SK-N-SH (cell line): ENCODE measurements at places on chromosomes 12 and 14.

DNA sequence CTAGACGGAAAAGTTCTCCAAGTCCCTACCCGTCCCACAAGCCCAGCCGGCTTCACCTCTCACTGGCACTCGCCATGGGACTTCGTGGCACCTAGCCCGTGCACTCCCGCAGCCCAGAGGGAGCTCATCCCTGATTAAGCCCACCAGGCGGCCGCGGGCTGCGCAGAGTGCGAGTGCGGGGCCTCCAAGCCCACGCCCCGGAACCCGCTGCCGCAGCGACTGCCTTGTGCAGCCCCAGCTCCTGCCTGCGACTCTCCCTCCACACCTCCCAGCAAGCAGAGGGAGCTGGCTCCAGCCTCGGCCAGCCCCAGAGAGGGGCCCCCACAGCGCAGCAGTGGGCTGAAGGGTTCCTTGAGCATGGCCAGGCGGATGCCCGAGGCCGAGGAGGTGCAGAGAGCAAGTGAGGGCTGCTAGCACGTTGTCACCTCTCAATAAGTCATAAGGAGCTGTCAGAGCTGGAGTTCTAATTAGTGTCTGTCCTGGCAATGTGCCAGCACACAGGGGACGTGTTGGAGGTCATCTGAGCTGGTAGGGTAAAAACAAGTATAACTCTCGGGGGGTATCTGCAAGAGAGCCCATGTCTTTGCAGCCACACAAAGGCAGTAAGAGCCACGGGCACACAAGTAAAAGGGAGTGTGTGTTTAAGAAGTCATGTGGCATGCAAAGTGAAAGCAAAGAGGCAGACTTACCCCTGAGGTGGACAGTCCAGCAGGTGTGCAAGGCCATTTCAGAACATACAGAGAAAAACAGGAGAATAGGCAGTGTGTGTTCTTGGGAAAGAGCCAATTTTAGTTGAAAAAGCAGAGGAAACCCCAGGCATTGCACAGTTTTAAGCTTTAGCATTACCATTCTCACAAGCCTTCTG is 27.1 kb upstream of the TMTC2 start:
- no peak for DNase-seq

- DNase-seq, result no peak
Observed at GRCh38 chr12:72740064-72740463, 467.9 kb downstream of the TRHDE start.

- no peak for DNase-seq
Observed at GRCh38 chr12:107352347-107353081, 259.2 kb upstream of the CRY1 start.

DNA sequence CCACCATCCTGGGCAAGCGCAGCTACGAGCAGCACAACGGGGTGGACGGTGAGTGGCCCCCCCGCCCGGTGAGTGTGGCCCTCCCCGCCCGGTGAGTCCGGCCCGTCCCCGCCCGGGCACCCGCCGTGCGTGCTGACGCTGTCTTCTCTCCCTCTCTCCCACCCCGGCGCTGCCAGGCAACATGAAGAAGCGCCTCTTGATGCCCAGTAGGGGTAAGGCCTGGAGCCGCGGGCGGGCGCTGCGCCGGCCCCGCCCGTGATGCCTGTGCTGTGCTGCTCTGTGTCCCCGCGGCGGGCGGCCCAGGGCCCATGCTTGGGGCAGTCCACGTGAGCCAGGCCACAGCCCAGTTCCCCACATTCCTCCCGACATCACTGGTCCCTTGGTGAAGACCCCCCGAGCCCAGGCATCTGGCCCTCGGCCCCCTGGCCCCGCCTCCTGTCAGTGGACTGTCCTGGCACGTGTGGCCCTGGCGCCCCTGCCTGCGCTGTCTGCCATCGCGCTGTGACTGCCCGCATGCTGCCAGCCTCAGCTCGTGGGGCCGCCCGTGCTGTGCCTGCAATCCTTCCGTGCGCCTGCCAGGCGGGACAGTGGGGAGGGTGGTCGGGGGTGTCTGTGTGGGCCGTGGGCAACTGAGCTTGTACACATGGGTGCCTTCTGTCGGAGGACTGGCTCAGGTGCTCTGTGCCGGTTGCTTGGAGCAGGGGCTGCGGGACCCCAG is 7.9 kb upstream of the CRIP2 start:
- no peak for DNase-seq

- DNase-seq, result no peak
Observed at GRCh38 chr14:65075628-65076325, 26.5 kb downstream of the MAX start.

- DNase-seq, result peak; percentile 88
Observed at GRCh38 chr12:118061011-118061872, at the start of gene WSB2. WSB2 (minus strand) TSS chr12:118061179; CDS start chr12:118061048, 131 bp downstream.

GRCh38 chr12:96112733-96113132 is 77.3 kb upstream of the LTA4H start:
- no peak for DNase-seq

DNA sequence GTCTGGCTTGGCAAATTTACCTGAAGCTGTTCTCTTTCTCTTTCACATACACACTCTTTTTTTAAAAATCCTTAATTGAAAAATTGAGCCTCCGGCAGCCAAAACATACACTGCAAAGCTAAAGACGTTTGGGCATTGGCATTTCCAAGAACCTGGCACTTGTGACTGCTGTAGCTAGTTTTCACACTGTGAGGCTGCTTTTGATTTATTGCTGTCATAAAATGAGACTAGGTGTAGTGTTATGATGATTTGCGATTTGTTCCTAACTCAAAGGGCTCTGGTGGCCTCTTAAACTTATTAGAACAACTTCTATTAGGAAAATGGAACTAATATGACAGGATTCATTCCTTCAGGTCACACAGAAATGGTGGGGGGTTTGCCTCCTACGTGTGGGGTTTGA is 377.1 kb upstream of the FAR2 start:
- DNase-seq, result no peak

DNA sequence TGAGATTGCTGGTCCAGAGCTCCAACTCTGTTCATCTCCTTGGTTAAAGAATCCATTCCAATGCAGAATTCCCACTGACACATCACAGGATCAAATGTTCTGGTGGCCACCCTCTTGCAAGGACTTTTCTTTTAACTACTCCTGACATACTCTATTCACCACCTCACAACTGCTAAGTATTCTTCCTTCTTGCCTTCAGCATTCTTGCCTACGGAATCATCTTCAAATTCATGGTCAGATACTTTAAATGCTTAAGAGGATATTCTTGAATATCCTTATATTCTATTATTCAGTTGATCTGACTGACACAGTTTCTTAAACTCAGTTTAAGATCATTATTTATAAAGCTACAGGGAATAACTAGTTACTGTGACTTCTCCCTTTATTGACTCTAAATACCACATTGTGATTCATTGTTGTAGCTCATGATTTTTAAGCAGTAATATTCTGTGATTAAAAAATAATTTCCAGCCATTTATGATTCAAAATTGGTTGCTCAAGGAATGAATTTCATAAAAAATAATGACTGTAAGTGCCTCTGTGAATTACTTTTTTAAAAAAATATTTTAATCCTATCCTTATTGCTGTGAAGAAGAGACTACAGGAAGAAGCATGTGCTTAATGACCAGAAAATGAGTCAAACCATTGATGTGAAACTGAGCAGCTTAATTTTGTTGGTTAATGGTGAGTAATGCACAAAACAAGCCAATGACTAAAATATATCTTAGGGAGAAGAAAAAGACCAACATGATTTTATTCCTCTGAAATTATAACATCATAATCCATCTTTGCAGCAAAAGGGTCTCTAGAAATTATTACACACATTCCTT is 207.1 kb downstream of the PIK3C2G start:
- no peak for DNase-seq

DNA sequence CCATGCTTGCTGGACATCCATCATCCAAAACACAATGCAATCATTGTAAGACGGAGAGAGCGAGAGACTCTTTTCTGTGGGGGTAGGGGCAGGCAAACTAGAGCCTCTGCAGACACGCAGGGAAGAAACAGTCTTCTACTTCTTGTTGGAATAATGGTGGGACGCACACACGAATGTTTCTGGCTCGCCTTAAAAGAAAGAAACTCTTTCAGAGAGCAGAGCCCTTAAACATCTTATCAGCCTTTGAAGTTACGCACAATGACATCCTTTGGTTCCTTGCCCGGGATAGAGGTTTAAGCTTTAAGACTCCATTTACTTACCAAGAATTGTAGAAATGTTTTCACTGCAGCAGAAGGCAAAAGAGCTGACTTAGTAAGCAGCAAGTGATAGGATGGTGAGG is 133.8 kb upstream of the FOXN3 start:
- no peak for DNase-seq

DNA sequence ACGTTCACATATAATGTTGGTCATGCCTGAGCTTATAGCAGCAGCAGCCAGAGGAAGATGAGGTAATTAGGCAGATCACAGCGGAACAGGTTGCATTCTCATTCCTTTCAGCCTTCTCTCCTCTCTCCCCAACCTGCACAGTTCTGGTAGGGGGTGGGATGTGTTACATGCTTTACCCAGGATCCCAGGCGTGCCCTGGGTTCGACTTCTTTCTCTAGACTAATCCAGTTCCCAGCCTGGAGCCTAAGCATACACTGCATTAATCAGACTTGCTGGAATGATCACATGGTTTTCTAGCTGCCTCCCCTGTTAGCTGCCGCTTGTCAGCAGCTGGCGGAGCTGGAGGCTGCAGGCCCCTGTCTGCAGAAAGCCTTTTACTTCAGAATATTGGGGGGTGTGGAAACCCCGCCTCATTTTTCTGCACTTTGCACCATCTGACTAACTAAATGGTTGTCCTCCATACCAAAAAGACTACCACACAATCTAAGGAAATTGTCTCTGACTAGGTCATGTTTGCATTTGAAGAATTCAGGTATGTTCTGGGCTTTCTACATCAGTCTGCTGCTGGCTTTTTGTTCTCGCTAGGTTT is 46.0 kb upstream of the EVL start:
- DNase-seq, result peak; percentile 62
